Karpas-422 (cell line): ENCODE measurements at places on chromosomes 6 and 20. TPM values are rescaled to one million over a fixed set of nuclear protein-coding genes. Genes with fewer than 3 reads are reported as not detected.

Gene CAP2
- not detected in 2 replicates for total RNA-seq

Gene ADAM33
- not detected in 2 replicates for total RNA-seq

Gene SLC44A4
- total RNA-seq: not detected in 2 replicates

Gene SLC32A1
- total RNA-seq: not detected in 2 replicates

Gene PBOV1
- total RNA-seq: not detected in 2 replicates

Gene ATP9A
- 0.04 and 0.19 TPM in 2 replicates for total RNA-seq

Gene NKX2-4
- total RNA-seq: not detected in 2 replicates

GRCh38 chr6:131972741-131973140 lies 21.6 kb upstream of the CCN2 start:
- H3K36me3 ChIP-seq: no peaks in the 10 kb centered on the region
- H3K27ac ChIP-seq: no peak overlapping the region
- H3K4me1 ChIP-seq: no peaks in the 10 kb centered on the region
- no peak for DNase-seq

DNA sequence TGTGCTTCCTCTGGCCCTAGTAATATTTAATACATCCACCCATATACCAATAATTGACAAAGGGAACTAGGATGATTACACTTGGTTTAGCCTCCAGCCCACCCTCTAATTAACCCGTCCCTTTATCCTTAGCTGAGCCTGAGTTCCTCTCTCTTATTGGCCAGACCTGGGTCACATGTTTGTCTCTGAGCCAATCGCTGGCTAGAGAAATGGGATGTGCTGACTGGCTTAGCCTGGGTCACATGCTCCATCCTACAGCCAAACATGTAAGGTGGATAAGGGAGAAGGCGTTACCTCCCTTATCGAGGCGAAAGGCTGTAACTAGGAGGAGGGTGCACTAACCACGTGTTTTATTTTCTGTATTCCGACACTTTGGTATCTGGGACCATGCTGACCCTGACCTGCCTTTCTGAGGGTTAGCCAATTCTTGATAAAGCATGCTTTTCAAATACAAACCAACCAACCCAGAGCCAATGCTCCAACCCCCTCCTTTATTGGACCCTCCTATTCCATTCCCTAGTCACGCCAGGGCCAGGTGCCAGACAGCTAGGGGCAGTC lies 262.7 kb downstream of the PREX1 start:
- H3K27me3 ChIP-seq: no peaks in the 10 kb centered on the region
- no peak overlapping the region for H3K4me3 ChIP-seq
- H3K27ac ChIP-seq: no peak overlapping the region
- no peaks in the 10 kb centered on the region for H3K36me3 ChIP-seq
- H3K4me1 ChIP-seq: no peaks in the 10 kb centered on the region

DNA sequence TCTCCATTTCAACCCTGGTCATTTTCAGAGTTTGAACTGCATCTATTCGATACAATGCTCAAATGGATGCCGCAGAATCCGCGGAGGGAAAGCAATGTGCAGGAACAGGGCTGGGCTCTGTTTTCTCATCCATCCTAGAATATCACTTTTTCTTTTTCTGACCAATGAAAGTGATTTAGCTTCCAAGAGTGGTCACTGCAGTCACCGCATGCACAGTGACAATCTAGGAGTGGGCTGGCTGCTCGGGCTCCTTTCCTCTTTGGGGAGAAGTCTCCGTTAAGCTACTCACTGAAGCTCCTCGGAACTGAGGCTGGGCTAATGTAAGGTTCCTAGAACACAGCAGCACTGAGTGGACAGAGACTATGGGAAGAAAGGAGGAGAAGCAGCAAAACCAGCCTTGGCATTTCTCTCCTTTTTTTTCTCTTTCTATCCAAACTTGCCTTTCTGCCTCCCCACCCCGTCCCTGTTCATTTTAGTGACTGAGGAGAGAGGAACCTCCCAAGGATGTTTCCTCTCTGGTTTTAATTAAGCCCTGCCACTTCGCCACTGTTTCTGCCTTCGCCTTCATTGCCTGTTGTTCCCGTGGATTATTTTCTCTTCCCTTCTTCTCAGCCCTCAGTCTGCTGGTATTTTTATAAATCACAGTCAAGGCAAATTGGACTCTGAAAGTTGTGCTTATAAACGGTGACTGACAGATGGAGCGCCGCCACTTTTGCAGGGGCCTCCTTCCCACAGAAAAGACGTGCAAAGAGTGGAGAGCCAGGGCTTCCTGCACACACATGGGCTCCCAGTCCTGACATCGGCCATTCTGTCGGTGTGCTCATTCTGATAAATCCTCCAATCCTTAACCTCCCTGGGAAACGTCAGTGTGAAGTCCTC lies 41.1 kb downstream of the RAMACL start:
- no peak overlapping the region for H3K4me3 ChIP-seq
- H3K4me1 ChIP-seq: peaks cover 41% of the 10 kb centered on the region
- H3K27ac ChIP-seq: no peak overlapping the region
- H3K27me3 ChIP-seq: no peaks in the 10 kb centered on the region

DNA sequence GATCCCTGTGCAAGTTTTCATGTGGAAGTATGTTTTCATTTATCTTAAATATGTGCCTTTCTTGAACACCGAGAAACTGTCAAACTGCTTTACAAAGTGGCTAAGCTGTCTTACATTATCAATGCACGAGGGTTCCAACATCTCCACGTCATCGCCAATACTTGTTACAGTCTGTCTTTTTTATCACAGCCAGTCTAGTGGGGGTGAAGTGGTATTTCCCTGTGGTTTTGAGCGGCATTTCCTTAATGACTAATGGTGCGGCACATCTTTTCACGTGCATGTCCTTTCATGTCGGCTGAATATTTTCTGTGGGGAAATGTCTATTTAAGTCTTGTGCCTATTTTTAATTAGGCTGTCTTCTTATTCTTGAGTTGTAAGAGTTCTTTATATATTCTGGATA lies 280.4 kb downstream of the FOXC1 start:
- H3K27ac ChIP-seq: no peak overlapping the region
- DNase-seq: no peak
- no peaks in the 10 kb centered on the region for H3K4me1 ChIP-seq

DNA sequence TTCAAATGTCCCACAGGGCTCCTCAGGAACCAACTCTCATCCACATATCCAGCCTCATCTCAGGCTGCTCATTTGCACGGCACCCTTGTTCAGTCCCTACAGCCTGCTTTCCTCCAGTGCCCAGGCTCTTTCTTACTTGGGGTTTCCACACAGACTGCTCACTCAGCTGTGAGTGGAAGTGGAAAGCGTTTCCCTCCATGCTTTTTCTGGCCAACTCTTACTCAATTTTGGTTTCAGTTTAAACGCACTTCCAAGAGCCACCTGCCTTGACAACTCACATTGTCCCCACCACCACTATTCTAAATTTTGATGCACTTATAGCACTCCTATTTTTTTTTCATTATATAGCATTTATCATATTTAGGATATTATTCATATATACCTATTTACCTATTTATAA lies 367.1 kb downstream of the PKHD1 start:
- no peak overlapping the region for H3K27ac ChIP-seq
- H3K4me3 ChIP-seq: no peak overlapping the region

GRCh38 chr6:11179419-11180202 lies 52.9 kb downstream of the NEDD9 start:
- H3K27me3 ChIP-seq: no peaks in the 10 kb centered on the region
- no peaks in the 10 kb centered on the region for H3K4me1 ChIP-seq
- H3K36me3 ChIP-seq: no peaks in the 10 kb centered on the region
- H3K27ac ChIP-seq: no peak overlapping the region
- no peak overlapping the region for H3K4me3 ChIP-seq

GRCh38 chr20:61682114-61682995 lies 383.3 kb downstream of the TAF4 start:
- H3K36me3 ChIP-seq: no peaks in the 10 kb centered on the region
- no peak overlapping the region for H3K27ac ChIP-seq
- no peaks in the 10 kb centered on the region for H3K4me1 ChIP-seq
- H3K27me3 ChIP-seq: no peaks in the 10 kb centered on the region
- no peak overlapping the region for H3K4me3 ChIP-seq

GRCh38 chr20:1319051-1319450 lies 9.9 kb downstream of the SDCBP2 start:
- no peak for DNase-seq
- no peak overlapping the region for H3K4me3 ChIP-seq
- H3K36me3 ChIP-seq: no peaks in the 10 kb centered on the region
- no peaks in the 10 kb centered on the region for H3K27me3 ChIP-seq
- H3K4me1 ChIP-seq: peaks cover 7% of the 10 kb centered on the region
- no peak overlapping the region for H3K27ac ChIP-seq

DNA sequence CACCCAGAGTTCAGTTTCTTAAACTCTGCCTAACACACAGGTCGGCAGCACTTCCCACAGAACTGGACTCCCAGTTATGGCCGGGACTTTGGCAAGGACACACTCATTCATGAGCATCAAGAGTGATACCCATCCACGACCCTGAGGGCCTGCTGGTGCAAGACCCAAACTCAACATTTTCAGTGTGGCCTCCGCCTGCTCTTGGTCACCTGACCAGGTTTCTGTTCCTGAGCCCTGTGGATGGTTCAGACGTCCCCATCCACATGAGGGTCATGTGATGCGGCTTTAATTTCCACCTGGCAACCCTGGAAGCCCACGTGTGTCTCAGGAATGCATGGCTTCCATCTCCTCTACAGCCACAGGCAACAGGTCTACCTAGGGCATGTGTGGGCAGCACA lies 245.3 kb downstream of the DLL1 start:
- no peaks in the 10 kb centered on the region for H3K4me1 ChIP-seq
- DNase-seq: no peak
- no peak overlapping the region for H3K4me3 ChIP-seq
- no peaks in the 10 kb centered on the region for H3K27me3 ChIP-seq
- no peak overlapping the region for H3K27ac ChIP-seq

- DNase-seq: no peak
- 0 out of 2 replicates have a peak, but pooled peaks cover 5% of the 10 kb centered on the region for H3K36me3 ChIP-seq
- no peak overlapping the region for H3K4me3 ChIP-seq
- no peaks in the 10 kb centered on the region for H3K27me3 ChIP-seq
Measured at GRCh38 chr6:27135087-27135657, 112.3 kb upstream of the PRSS16 start.
